ENCODE measurements at places on chromosomes 2 and 18.

GRCh38 chr2:68059784-68060525, 2.8 kb downstream of the C1D start:
- peak; percentile 30 for DNase-seq

- no peak for DNase-seq
Observed at GRCh38 chr2:82954868-82955267, 1504.2 kb downstream of the SUCLG1 start.

DNA sequence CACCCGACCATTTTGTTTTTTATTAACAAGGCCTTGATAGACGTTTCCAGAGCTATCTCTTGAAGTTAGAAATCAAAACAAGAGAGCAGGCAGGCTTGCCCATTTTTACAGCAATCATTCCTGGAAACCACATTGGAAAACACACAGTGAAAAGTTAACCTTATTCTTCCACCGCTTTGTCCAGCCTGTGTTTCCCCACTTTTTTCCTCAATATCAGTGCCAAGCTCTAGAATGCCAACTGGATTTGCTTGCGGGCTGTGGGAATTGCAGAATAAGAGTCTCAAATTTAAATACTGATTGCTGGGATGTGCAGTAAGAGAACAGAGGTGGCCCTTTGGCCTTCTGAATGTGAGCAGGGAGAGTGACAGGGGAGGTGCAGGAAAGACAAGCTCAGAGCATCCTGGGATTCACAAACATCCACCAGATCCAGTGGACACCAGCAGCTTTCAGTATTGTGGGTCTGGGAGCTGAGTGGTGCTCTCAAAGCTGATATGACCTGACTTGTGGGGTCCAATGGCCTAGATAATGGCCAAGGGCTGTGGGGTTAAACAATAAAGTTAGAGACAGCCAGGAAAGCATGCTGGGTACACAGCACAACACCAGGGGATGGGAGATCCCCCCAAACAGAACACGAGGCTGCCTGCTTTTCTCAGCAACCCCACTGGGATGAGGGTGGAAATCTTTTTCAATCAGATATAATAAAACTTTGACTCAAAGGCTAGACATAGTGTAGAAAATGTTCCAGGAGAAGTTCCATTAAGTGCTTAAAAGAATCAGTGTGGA, 15.5 kb downstream of the CYP1B1 start:
- no peak for DNase-seq

- peak; percentile 44 for DNase-seq
Observed at GRCh38 chr2:101188683-101189405, 37.7 kb upstream of the TBC1D8 start.

DNA sequence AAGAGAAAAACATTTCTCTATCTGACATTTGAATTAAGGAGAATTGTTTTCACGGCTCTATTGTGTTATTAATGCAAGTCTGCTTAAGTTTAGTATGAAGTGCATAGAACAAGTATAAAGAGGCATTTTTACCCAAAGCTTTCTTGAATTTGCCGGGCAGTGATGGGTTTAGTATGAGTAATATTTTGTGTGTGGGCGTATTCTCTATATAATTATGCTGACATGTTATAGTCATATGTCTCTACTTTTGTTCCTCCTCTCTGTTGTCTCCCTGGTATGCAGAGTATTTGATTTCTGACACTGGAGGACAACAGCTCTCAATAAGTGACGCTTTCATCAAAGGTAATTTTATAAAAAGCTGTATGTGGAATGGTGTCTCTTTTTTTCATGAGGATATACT, 45.9 kb downstream of the PIKFYVE start:
- peak; percentile 25 for DNase-seq

GRCh38 chr2:29397713-29398112, 282.5 kb downstream of the CLIP4 start:
- no peak for DNase-seq

- no peak for DNase-seq
Observed at GRCh38 chr2:193539188-193539587, 1344.5 kb upstream of the TMEFF2 start.
